Stimulated activated naive B cell treated with anti-CD40 and anti-IgM and Interleukin-4, amounts not matched to agents 10 μg/mL and 1 μg/mL and 100 μg/mL, for 72 hours (primary cell): ENCODE measurements at places on chromosomes 5 and 9.

- H3K27ac ChIP-seq: no peak overlapping the region
- no peak overlapping the region for H3K4me3 ChIP-seq
- no peaks in the 10 kb centered on the region for H3K36me3 ChIP-seq
- peaks cover 40% of the 10 kb centered on the region for H3K27me3 ChIP-seq
- DNase-seq: no peak
- peaks cover 3% of the 10 kb centered on the region for H3K4me1 ChIP-seq
Measured at GRCh38 chr9:119366909-119367682, 2.1 kb downstream of the BRINP1 start.

DNA sequence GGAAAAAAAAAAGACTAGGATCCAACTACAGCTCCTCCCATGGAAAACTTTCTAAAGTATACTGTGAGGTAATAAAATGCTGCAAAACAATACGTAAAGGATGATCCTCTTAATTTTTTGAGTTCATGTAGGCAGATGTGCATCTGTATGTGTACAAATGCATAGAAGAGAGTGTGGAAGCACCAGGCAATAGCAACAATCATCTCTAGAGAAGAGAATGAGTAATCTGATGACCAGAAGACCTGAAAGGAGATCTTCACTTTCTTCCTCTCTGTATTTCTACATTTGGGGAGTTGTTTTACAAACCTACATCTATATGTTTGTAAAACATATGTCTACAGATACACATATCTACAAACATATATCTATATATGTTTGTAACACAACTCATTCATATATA lies 29.3 kb upstream of the SPDL1 start:
- H3K27me3 ChIP-seq: peaks cover 52% of the 10 kb centered on the region
- H3K4me3 ChIP-seq: no peak overlapping the region
- H3K36me3 ChIP-seq: no peaks in the 10 kb centered on the region
- no peak overlapping the region for H3K27ac ChIP-seq

- no peaks in the 10 kb centered on the region for H3K27me3 ChIP-seq
- no peak overlapping the region for H3K4me3 ChIP-seq
- H3K4me1 ChIP-seq: no peaks in the 10 kb centered on the region
- H3K36me3 ChIP-seq: no peaks in the 10 kb centered on the region
- no peak overlapping the region for H3K27ac ChIP-seq
- no peak for DNase-seq
Measured at GRCh38 chr5:100654895-100655294, 119.7 kb downstream of the FAM174A start.

DNA sequence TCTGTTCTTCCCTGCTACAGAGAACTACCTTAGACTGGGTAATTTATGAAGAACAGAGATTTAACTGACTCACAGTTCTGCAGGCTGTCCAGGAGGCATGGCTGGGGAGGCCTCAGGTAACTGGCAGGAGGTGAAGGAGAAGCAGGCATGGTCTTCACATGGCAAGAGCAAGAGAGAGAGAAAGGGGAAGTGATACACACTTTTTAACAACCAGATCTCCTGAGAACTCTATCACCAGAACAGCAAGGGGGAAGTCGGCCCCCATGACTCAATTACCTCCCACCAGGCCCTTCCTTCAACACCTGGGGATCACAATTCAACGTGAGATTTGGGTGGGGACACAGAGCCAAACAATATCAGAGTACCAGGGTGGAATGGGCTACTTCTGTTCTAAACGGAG lies 766.8 kb downstream of the TLE1 start:
- H3K27me3 ChIP-seq: no peaks in the 10 kb centered on the region
- no peak overlapping the region for H3K27ac ChIP-seq
- peaks cover 10% of the 10 kb centered on the region for H3K4me1 ChIP-seq
- peaks cover 4% of the 10 kb centered on the region for H3K36me3 ChIP-seq
- peak; percentile 23 for DNase-seq

GRCh38 chr5:2170761-2171160 lies 288.0 kb upstream of the IRX4 start:
- no peaks in the 10 kb centered on the region for H3K4me1 ChIP-seq
- no peak overlapping the region for H3K27ac ChIP-seq
- H3K27me3 ChIP-seq: no peaks in the 10 kb centered on the region
- no peaks in the 10 kb centered on the region for H3K36me3 ChIP-seq
- H3K4me3 ChIP-seq: no peak overlapping the region
- DNase-seq: no peak

DNA sequence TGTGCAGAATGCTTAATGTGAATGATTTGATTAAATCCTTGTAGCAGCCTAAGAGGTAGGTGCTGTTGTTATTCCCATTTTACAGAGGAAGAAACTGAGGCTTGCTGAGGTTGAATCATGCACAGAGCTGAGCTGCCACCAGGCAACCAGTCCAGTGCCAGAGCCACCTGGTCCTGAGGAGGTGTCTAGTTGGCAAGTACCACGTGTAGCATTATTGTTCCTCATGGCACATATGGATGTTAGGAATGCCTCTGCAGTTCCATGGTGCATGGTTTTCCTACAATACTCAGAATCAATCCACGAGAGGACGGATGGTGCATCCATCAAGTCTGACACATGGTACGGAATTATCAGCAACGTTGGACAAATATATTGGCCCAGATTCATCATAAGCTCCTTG lies 8.9 kb downstream of the UBE2QL1 start:
- peaks cover 43% of the 10 kb centered on the region for H3K27me3 ChIP-seq
- no peaks in the 10 kb centered on the region for H3K4me1 ChIP-seq
- no peaks in the 10 kb centered on the region for H3K36me3 ChIP-seq
- no peak overlapping the region for H3K27ac ChIP-seq
- no peak overlapping the region for H3K4me3 ChIP-seq
- DNase-seq: no peak

GRCh38 chr9:2260417-2261306 lies 245.5 kb downstream of the SMARCA2 start:
- peaks cover 4% of the 10 kb centered on the region for H3K27me3 ChIP-seq
- no peak for DNase-seq
- H3K4me3 ChIP-seq: no peak overlapping the region
- no peak overlapping the region for H3K27ac ChIP-seq
- H3K4me1 ChIP-seq: peaks cover 22% of the 10 kb centered on the region

GRCh38 chr5:37088009-37088408 lies 161.2 kb downstream of the CPLANE1 start:
- H3K27ac ChIP-seq: no peak overlapping the region
- H3K4me1 ChIP-seq: no peaks in the 10 kb centered on the region
- no peaks in the 10 kb centered on the region for H3K27me3 ChIP-seq

- no peaks in the 10 kb centered on the region for H3K27me3 ChIP-seq
- no peak overlapping the region for H3K27ac ChIP-seq
- no peaks in the 10 kb centered on the region for H3K36me3 ChIP-seq
- DNase-seq: no peak
- H3K4me1 ChIP-seq: peaks cover 7% of the 10 kb centered on the region
- no peak overlapping the region for H3K4me3 ChIP-seq
Measured at GRCh38 chr5:60259730-60260129, 366.2 kb upstream of the PDE4D start.

DNA sequence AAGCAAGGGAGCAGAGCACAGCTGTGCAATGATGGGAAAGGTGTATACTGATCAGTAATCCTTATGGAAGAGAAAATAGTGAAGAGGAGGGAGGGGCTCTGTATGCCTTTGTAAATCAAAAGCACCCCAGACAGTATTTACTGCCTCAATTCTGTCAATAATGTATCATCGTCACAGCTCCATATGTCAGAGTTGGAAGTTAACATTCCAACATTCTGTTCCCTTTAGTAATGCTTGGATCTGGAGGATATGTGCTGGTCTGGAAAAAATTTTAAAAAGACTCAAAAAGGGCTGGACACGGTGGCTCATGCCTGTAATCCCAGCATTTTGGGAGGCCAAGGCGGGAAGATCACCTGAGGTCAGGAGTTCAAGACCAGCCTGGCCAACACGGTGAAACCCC lies 310.4 kb downstream of the ACTL7B start:
- H3K36me3 ChIP-seq: no peaks in the 10 kb centered on the region
- no peaks in the 10 kb centered on the region for H3K4me1 ChIP-seq
- H3K4me3 ChIP-seq: no peak overlapping the region
- no peak for DNase-seq

GRCh38 chr5:45521067-45521466 lies 175.1 kb downstream of the HCN1 start:
- DNase-seq: no peak
- no peaks in the 10 kb centered on the region for H3K4me1 ChIP-seq
- no peak overlapping the region for H3K27ac ChIP-seq
- no peaks in the 10 kb centered on the region for H3K27me3 ChIP-seq
- H3K36me3 ChIP-seq: no peaks in the 10 kb centered on the region
